Activated naive CD8-positive, alpha-beta T cell treated with anti-CD3 and anti-CD28 coated beads for 36 hours (primary cell): ENCODE measurements at places on chromosomes 7 and 10. TPM values are rescaled to one million over a fixed set of nuclear protein-coding genes. Genes with fewer than 3 reads are reported as not detected.

DNA sequence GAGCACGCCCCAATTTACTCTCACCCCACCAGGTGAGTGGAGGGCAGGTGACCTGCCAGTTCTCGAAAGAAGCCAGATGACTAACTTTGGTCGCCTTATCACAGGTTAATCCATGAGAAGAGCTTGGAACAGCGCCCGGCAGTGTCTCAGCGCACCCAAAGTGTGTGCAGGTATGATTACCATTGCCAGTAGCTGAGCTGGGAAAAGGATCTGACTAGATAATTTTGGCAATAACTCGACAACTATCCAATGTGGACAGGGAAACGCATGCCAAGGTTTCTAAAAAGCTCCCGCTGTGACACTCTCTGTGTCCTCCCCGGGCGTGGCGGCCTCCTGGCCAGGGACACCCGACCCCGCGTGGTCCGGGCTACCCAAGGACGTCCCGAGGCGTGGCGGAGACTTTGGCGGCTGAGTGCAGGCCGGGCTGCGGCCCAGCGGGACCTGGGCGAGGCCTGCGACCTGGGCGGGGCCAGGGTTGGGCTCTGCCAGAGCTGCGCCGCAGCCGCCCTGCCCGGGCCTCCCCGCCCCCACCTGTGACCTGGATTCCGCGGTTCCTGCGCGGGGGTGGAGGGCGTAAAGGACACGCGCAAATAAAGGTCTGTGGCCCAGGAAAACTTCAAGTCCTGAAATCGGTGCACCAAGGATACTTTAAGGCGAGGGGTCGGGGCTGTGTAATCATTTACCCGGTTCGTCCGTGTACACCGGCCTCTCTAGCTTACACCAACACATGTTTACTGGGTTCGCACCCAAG is 13.7 kb upstream of the WAPL start:
- H3K27me3 ChIP-seq: no peaks in the 10 kb centered on the region
- H3K4me1 ChIP-seq: peaks cover 26% of the 10 kb centered on the region
- H3K36me3 ChIP-seq: peaks cover 4% of the 10 kb centered on the region
- no peak for DNase-seq
- H3K4me3 ChIP-seq: peak overlapping the region; percentile 52
- peak overlapping the region; percentile 38 for H3K27ac ChIP-seq

- H3K27me3 ChIP-seq: peaks cover 14% of the 10 kb centered on the region
- no peaks in the 10 kb centered on the region for H3K4me1 ChIP-seq
Observed at GRCh38 chr7:103921692-103922091, 67.8 kb downstream of the RELN start.

GRCh38 chr10:96930469-96930868 is 98.4 kb downstream of the LCOR start:
- peaks cover 31% of the 10 kb centered on the region for H3K36me3 ChIP-seq
- peaks cover 14% of the 10 kb centered on the region for H3K4me1 ChIP-seq
- no peak overlapping the region for H3K27ac ChIP-seq
- H3K27me3 ChIP-seq: no peaks in the 10 kb centered on the region
- H3K4me3 ChIP-seq: no peak overlapping the region
- no peak for DNase-seq

DNA sequence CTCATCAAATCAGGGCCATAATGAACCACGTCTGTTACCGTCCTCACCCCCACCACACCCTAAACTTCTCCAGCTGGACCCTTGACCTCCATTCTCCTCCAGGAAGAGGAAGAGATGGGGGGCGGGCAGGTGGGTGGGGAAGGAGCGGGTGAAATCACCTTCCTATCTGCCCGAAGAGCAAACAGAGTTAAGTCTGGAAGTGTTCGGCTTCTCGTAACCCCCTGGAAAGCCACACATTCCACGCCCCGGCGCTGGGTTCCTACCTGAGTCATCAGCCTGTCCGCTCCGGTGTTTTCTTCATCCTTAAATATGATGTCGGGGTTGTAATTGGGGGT is 736 bp downstream of the SHH start:
- H3K27ac ChIP-seq: no peak overlapping the region
- peaks cover 19% of the 10 kb centered on the region for H3K4me1 ChIP-seq
- DNase-seq: no peak

Gene MEOX2
- total RNA-seq: not detected

- no peaks in the 10 kb centered on the region for H3K36me3 ChIP-seq
- no peaks in the 10 kb centered on the region for H3K27me3 ChIP-seq
- no peaks in the 10 kb centered on the region for H3K4me1 ChIP-seq
- no peak overlapping the region for H3K27ac ChIP-seq
Observed at GRCh38 chr7:135217645-135218509, 6.6 kb upstream of the WDR91 start.

- no peak for DNase-seq
- H3K27ac ChIP-seq: no peak overlapping the region
- no peaks in the 10 kb centered on the region for H3K36me3 ChIP-seq
- H3K4me3 ChIP-seq: no peak overlapping the region
- H3K4me1 ChIP-seq: peaks cover 4% of the 10 kb centered on the region
Observed at GRCh38 chr10:11787846-11788245, 35.3 kb upstream of the PROSER2 start.

DNA sequence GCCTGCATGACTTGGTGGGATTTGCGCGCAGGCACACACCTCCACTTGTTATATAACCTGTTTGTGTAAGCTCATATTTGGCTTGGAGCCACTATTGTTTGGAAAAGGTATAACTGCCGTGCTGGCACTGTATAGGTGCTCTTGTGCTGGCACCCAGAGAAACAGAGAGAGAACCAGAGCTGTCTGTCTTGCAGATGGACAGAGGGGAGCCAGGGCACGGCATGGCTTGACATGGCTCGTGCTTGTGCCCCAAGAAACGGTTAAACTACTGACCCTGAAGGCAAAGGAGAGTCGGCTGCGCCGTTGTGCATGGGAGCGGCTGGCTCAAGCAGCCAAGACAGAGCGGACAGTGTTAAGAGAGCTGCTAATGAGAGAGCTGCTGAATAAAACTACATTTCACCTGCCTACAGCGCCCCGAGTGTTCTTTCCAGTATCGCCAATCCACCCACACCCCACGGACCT is 23.2 kb downstream of the RAPGEF5 start:
- DNase-seq: no peak
- peaks cover 5% of the 10 kb centered on the region for H3K27me3 ChIP-seq
- H3K4me3 ChIP-seq: no peak overlapping the region
- H3K4me1 ChIP-seq: no peaks in the 10 kb centered on the region

Gene ASB15
- not detected for total RNA-seq

DNA sequence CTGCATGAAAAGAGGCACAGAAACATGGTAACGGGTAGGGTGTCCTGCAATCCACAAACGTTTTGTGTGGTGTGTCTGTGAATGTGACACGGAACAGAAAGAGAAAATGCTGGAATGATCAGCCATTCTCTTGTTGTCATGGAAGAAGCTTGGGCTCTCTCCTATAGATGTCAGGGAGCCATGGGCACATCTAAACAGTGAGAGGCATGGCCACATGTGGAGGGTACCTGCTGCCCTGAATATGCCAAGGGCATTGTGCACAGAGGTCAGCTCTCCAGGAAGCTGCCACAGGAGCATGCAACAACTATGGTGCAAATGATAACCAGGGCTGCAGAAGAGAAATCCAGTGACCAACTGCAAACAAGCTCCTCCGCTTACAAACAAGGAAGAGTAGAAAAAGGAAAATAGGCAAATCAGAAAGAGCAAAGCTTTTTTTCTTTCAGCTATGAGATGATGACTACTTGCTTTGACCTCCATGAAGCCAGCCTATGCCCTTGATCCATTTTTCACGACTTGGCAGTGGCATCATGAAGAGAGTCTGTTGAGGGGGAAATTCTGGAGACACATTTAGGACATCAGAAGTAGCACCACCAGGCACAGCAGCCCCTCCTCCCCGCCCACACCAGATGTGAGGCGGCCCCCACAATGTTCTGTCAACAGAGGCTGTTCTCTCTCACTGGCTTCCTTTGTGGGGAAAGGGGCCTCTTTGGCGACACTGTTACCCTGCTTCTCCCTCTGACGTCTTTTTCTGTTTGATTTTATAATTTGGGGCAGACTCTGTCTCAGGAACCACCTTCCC is 4.8 kb upstream of the PDE1C start:
- H3K4me3 ChIP-seq: no peak overlapping the region
- DNase-seq: no peak
- no peaks in the 10 kb centered on the region for H3K4me1 ChIP-seq
- H3K27ac ChIP-seq: no peak overlapping the region

Gene SUPV3L1
- 56.6 TPM for total RNA-seq

GRCh38 chr10:28628184-28628893 is 49.0 kb upstream of the BAMBI start:
- H3K4me3 ChIP-seq: no peak overlapping the region
- H3K36me3 ChIP-seq: peaks cover 2% of the 10 kb centered on the region
- no peak overlapping the region for H3K27ac ChIP-seq
- H3K27me3 ChIP-seq: peaks cover 14% of the 10 kb centered on the region

Gene LLCFC1
- not detected for total RNA-seq

Gene CADPS2
- total RNA-seq: not detected

DNA sequence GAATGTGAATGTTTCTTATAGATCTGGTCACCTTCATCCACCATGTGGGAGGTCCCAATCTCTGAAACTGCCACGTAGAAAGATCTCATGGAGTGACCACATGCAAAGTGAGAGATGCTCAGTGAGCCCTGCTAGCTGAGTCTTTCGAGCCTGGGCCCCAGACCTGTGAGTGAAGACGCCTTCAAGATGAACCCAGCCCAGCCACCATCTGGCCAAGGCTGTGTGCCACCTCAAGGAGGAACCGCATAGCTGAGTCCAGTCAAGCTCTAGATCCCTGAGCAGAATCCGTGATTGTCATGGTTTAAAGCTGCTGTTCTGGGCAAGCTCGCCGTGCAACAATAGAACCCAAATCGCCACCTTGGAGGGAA is 20.2 kb upstream of the PPIF start:
- DNase-seq: no peak
- no peak overlapping the region for H3K4me3 ChIP-seq
- peaks cover 2% of the 10 kb centered on the region for H3K36me3 ChIP-seq
- no peaks in the 10 kb centered on the region for H3K27me3 ChIP-seq

DNA sequence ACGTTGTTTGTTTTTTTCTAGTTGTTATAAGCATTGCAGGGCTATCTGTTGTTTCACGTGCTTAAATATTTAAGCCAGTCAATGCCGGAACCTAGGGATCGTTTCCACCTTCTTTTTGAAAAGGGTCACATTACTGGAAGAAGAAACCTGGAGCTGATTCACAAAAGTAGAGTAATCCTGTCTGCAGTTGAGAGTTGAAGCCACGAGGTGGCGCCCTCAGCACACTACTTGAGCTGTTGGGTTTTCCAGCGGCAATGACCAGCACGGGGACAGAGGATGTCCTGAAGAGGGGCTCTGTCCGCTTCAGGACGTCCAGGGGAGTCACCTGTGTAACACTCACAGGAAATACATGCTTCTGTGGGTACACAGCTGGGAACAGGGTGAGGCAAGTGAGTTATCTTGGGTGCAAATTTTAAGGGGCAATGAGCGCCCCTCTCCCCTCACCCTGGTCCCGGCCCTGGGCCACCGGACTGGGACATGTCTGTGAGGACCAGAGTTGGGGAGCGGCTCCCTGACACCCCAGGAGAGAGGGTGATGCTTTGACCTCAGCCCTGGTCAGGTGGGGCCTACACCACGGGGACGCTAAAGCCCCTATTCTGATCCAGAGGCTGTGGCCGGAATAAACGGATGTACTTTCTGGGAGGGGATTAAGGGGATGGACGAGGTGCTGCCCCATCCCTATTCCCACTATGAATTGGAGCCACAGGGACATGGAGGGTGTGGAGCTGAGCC is 26.3 kb upstream of the WDFY4 start:
- H3K27me3 ChIP-seq: peaks cover 30% of the 10 kb centered on the region
- no peaks in the 10 kb centered on the region for H3K36me3 ChIP-seq
- peaks cover 2% of the 10 kb centered on the region for H3K4me1 ChIP-seq
- no peak overlapping the region for H3K27ac ChIP-seq
- peak; percentile 53 for DNase-seq

- H3K27me3 ChIP-seq: no peaks in the 10 kb centered on the region
- peaks cover 52% of the 10 kb centered on the region for H3K4me1 ChIP-seq
- no peak overlapping the region for H3K4me3 ChIP-seq
- H3K36me3 ChIP-seq: peaks cover 30% of the 10 kb centered on the region
Observed at GRCh38 chr7:130425796-130426195, 15.0 kb downstream of the CEP41 start.
